ENCODE measurements at places on chromosomes 5 and 9. TPM values are rescaled to one million over a fixed set of nuclear protein-coding genes. Genes with fewer than 3 reads are reported as not detected.

Gene SURF4
- polyA plus RNA-seq, result 15.6 TPM

Gene PCDHGA11
- polyA plus RNA-seq, result 2.4 TPM

Gene PCDHGA8
- 0.13 TPM for polyA plus RNA-seq

Gene CARTPT
- polyA plus RNA-seq, result not detected

Gene PDE6A
- polyA plus RNA-seq, result not detected

Gene PCDHAC1
- polyA plus RNA-seq, result 11.6 TPM

Gene SPAAR
- 0.52 TPM for polyA plus RNA-seq

Gene EPB41L4A
- 0.92 TPM for polyA plus RNA-seq

Gene TXNDC8
- polyA plus RNA-seq, result not detected

Gene MED22
- polyA plus RNA-seq, result 3.0 TPM

Gene IL33
- polyA plus RNA-seq, result 11.8 TPM

Gene LRRC19
- polyA plus RNA-seq, result not detected

Gene PCDHB15
- 30.0 TPM for polyA plus RNA-seq

Gene CEP72
- polyA plus RNA-seq, result 1.7 TPM

Gene SHC3
- polyA plus RNA-seq, result 0.06 TPM

Gene NR6A1
- 0.63 TPM for polyA plus RNA-seq

Gene PITX1
- not detected for polyA plus RNA-seq

Gene IL13
- polyA plus RNA-seq, result not detected

Gene RALGPS1
- 8.0 TPM for polyA plus RNA-seq

Gene SLC27A6
- 7.9 TPM for polyA plus RNA-seq

Gene COL5A1
- 5.9 TPM for polyA plus RNA-seq

Gene RETREG1
- polyA plus RNA-seq, result 400 TPM

Gene LEAP2
- polyA plus RNA-seq, result 0.54 TPM

Gene OBP2B
- polyA plus RNA-seq, result not detected

Gene SLC45A2
- not detected for polyA plus RNA-seq

Gene CCNI2
- polyA plus RNA-seq, result 152 TPM

Gene ADAMTS16
- 0.20 TPM for polyA plus RNA-seq

Gene PTCH1
- polyA plus RNA-seq, result 6.5 TPM

Gene MARCOL
- polyA plus RNA-seq, result not detected

Gene SOX30
- polyA plus RNA-seq, result 0.95 TPM

Gene GPR151
- not detected for polyA plus RNA-seq

Gene RANBP6
- polyA plus RNA-seq, result 61.7 TPM

Gene UGCG
- polyA plus RNA-seq, result 114 TPM

Gene PLPP7
- 5.1 TPM for polyA plus RNA-seq

Gene C6
- not detected for polyA plus RNA-seq

Gene THBS4
- polyA plus RNA-seq, result 5.2 TPM

Gene BRINP1
- polyA plus RNA-seq, result 38.1 TPM

Gene PCDHA11
- polyA plus RNA-seq, result 2.8 TPM

Gene SPINK6
- 2,131 TPM for polyA plus RNA-seq

Gene ANKRD18A
- 1.4 TPM for polyA plus RNA-seq

Gene HRCT1
- polyA plus RNA-seq, result not detected

Gene CARD6
- not detected for polyA plus RNA-seq

Gene GLRA1
- polyA plus RNA-seq, result 0.35 TPM

Gene FAM169A
- 15.5 TPM for polyA plus RNA-seq

Gene SPINK13
- not detected for polyA plus RNA-seq

Gene NUTM2F
- polyA plus RNA-seq, result not detected

Gene SLC30A5
- 58.1 TPM for polyA plus RNA-seq

Gene CREBRF
- 7.5 TPM for polyA plus RNA-seq

Gene SLC36A3
- not detected for polyA plus RNA-seq

Gene ECSCR
- polyA plus RNA-seq, result not detected

Gene GCNT4
- 0.45 TPM for polyA plus RNA-seq

Gene SMIM32
- 2.4 TPM for polyA plus RNA-seq

Gene IDNK
- polyA plus RNA-seq, result 10.2 TPM

Gene SGCD
- polyA plus RNA-seq, result 4.5 TPM

Gene TAF1L
- polyA plus RNA-seq, result not detected
